A549 treated with dexamethasone at 1 μM for 4 hours (cell line): ENCODE measurements at places on chromosomes 13 and 19. TPM values are rescaled to one million over a fixed set of nuclear protein-coding genes. Genes with fewer than 3 reads are reported as not detected.

Gene PGLYRP2
- total RNA-seq, result not detected in 5 replicates

Gene ATP4B
- total RNA-seq, result not detected in 5 replicates

Gene ZNF417
- 3.1 to 6.2 TPM (median 4.6 TPM) in 5 replicates for total RNA-seq

Gene MAMSTR
- total RNA-seq, result 0.30 to 0.66 TPM (median 0.33 TPM) in 5 replicates

Gene ZNF440
- 0.02 to 0.07 TPM (median 0.05 TPM) in 5 replicates for total RNA-seq

Gene CEACAM19
- total RNA-seq, result 6.3 to 12.6 TPM (median 10.0 TPM) in 5 replicates

Gene DEDD2
- total RNA-seq, result 43.9 to 67.3 TPM (median 59.2 TPM) in 5 replicates

Gene RFPL4A
- total RNA-seq, result 0.61 to 1.2 TPM (median 0.88 TPM) in 5 replicates

Gene ZNF790
- total RNA-seq, result 0.15 to 0.59 TPM (median 0.25 TPM) in 5 replicates

Gene ZNF44
- total RNA-seq, result 0.67 to 0.88 TPM (median 0.83 TPM) in 5 replicates

Gene MBD3L4
- total RNA-seq, result not detected in 5 replicates

Gene LPAR2
- 3.4 to 5.9 TPM (median 5.7 TPM) in 5 replicates for total RNA-seq

Gene ZBTB32
- total RNA-seq, result not detected in 5 replicates

Gene OR4F17
- total RNA-seq, result not detected in 5 replicates

Gene PTGIR
- total RNA-seq, result 0.14 TPM in 1 of 5 replicates, not detected in the others

Gene SIGLEC12
- not detected in 5 replicates for total RNA-seq

Gene FUT3
- 0.07 to 0.11 TPM in 2 of 5 replicates, not detected in the others for total RNA-seq

Gene B3GNT8
- 0.10 to 0.25 TPM (median 0.15 TPM) in 4 of 5 replicates, not detected in the other for total RNA-seq

Gene CCDC8
- total RNA-seq, result not detected in 5 replicates

Gene ERICH4
- total RNA-seq, result not detected in 5 replicates

Gene ZNF763
- total RNA-seq, result not detected in 5 replicates

Gene OLFM2
- total RNA-seq, result 7.8 to 11.7 TPM (median 10.4 TPM) in 5 replicates

Gene ANKRD24
- 0.21 to 0.34 TPM (median 0.27 TPM) in 5 replicates for total RNA-seq

Gene SLC17A7
- 0.23 to 0.76 TPM (median 0.57 TPM) in 5 replicates for total RNA-seq

Gene CRX
- not detected in 5 replicates for total RNA-seq

Gene FFAR2
- 0.03 to 0.06 TPM (median 0.04 TPM) in 4 of 5 replicates, not detected in the other for total RNA-seq

Gene GPR12
- not detected in 5 replicates for total RNA-seq

Gene ACP5
- total RNA-seq, result 0.11 to 0.41 TPM (median 0.25 TPM) in 5 replicates

Gene TSSK6
- total RNA-seq, result 1.0 to 2.1 TPM (median 1.6 TPM) in 5 replicates

Gene LSM14A
- 237 to 302 TPM (median 284 TPM) in 5 replicates for total RNA-seq

Gene NTF4
- 0.24 to 0.75 TPM (median 0.67 TPM) in 5 replicates for total RNA-seq

Gene MYPOP
- total RNA-seq, result 5.6 to 10.4 TPM (median 9.7 TPM) in 5 replicates

Gene BEST2
- total RNA-seq, result 2.1 to 4.3 TPM (median 3.0 TPM) in 5 replicates

Gene CYP4F2
- total RNA-seq, result 0.04 to 0.24 TPM (median 0.08 TPM) in 4 of 5 replicates, not detected in the other

Gene SLITRK5
- 0.45 to 0.70 TPM (median 0.62 TPM) in 5 replicates for total RNA-seq

Gene STOML3
- not detected in 5 replicates for total RNA-seq

Gene ADGRE1
- total RNA-seq, result 4.0 to 5.5 TPM (median 4.6 TPM) in 5 replicates
